ENCODE measurements at places on chromosomes 16 and 17.

- no peak for DNase-seq
These were observed 10.3 kb upstream of the ITGAX start for GRCh38 chr16:31344712-31345111.

GRCh38 chr16:17437981-17438380 lies 32.8 kb downstream of the XYLT1 start:
- DNase-seq = no peak

DNA sequence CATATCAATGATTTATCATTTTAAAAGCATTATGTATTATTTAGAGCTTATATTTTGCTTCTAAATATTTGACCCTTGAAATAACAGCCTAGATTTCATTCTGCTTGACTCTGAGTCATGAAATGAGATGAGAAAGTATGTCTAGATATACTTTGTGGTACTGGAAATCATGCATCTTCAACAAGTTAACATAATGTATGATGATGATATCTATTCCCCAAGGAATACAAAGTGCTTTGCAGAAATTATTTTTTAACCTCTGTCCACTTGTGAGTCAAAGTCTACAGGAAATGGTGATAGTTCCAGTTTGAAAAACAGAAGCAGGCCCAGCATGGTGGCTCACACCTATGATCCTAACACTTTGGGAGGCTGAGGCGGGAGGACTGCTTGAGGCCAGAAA lies 36.1 kb downstream of the GOSR1 start:
- no peak for DNase-seq

GRCh38 chr17:18960803-18961511 lies 9.0 kb downstream of the SLC5A10 start:
- DNase-seq = peak; percentile 28

DNA sequence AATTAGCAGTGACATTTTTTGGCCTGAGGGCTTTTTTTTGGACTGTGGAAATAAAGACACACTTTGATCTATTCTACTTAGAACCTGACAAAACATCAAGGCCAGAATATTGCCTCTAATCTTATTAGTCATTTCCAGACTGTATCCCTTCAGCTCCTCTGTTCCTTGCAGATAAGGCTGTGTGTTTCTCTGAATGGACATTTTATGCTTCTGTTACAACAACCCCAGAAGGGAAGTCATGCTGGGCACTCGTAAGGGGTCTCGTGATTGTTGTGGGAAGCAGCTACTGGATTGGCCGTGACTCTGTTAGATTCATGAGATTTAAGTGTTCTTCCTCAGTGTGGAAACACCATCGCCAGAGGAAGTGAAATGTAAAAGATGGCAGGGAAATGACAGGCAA lies 31.6 kb upstream of the HS3ST2 start:
- DNase-seq = no peak

GRCh38 chr17:79497777-79498348 lies 113.0 kb downstream of the RBFOX3 start:
- no peak for DNase-seq

GRCh38 chr17:48644159-48644558 lies 18.0 kb upstream of the HOXB9 start:
- no peak for DNase-seq

GRCh38 chr17:43353393-43353792 lies 45.4 kb upstream of the ARL4D start:
- DNase-seq = no peak

DNA sequence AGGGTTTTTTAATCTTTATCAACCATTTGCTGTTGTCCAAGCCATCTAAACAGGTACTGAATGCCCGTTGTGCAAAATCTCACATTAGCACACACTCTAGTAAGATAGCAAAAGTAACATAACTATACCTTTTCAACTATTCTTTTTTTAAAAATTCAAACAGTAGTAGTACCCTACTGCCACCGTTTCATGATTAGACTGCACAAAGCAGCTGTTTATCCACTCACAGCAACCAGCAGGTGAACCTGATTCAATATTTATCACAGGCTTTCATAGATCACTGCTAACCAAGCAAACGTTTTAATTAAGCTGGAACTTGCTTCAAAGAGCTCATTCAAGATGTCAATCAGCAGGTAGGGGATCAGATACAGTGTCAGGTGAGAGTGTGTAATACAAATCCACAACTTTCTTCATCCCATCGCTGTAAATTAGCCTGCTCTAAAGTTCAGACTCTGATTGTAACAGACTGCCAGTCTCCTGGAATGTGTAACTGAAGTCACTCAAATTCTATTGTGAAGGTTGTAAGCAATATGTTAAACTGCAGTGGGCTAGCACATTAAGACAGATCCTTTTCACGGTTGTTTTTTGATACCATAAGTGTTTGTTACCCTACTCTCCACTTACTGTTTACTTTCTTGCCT lies 47.3 kb downstream of the BRIP1 start:
- peak; percentile 27 for DNase-seq
